CD14-positive monocyte (primary cell): ENCODE measurements at places on chromosomes 2 and 18.

- DNase-seq = no peak
Measured at GRCh38 chr2:237455764-237456163, 31.3 kb upstream of the MLPH start.

DNA sequence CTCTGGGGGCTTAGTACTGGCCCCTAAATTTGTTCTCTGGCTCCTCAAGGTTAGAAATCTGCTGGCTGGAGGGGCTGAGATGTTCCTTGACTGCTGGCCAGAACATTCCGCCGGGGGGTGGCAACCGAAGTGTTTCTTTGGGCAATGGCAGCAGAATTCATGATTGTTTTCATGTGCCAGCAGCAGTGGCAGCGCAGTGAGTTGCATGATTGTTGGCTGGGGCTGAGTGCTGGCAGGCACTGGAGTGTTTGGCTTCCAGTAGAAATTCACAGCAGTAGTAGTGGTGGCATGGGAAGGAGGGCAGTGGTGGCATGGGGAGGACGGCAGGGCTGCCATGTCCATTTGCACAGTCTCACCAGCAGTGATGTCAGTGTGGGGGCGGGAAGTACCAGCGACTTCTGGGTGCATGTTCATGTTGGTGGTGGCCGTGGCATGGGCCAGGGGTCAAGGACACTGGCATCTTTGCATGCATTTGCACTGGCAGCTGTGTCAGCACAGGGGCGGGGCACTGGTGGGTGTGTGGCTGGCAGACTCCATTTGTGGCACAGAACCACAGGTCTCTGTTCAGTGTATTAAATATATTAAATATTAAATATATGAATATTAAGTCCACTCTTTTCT, 130.6 kb upstream of the CDH7 start:
- no peak for DNase-seq

DNA sequence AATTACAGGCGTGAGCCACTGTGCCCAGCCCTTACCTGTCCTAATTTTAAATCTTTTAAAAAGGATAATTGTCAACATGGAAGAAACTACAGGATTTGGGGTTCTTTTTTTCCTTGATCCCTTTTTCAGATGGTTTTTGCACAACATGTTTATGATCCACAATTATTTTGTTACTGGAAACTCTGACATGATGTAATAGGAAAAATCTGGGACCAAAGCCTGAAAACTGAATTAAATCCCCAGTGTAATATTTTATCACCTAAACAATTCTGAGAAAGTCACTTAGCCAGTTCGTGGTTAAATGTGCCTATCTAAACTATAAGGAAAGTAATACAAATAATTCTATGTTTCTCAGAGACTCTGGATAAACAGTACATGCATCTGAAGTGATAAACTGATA, 1649.7 kb downstream of the LRP1B start:
- DNase-seq = no peak

- DNase-seq = no peak
Measured at GRCh38 chr2:12923907-12924610, 207.3 kb downstream of the TRIB2 start.

GRCh38 chr18:78376046-78376445, 603.6 kb upstream of the SALL3 start:
- no peak for DNase-seq

DNA sequence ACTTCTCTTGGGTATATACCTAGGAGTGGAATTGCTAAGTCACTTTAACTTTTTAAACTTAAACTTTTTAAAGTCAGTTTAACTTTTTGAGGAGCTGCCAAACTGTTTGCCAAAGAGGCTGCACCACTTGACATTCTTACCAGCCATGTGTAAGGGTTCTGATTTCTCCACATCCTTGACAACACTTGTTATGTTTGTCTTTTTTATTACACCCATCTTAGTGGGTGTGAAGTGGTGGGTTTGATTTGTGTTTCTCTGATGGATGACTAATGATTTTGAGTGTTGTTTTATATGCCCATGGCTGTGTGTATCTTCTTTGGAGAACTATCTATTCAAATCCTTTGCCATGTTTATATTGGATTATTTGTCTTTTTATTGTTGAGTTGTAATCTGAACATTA, 13.6 kb downstream of the ASAP2 start:
- no peak for DNase-seq

GRCh38 chr2:228447266-228447915, 265.9 kb upstream of the SPHKAP start:
- DNase-seq = no peak

DNA sequence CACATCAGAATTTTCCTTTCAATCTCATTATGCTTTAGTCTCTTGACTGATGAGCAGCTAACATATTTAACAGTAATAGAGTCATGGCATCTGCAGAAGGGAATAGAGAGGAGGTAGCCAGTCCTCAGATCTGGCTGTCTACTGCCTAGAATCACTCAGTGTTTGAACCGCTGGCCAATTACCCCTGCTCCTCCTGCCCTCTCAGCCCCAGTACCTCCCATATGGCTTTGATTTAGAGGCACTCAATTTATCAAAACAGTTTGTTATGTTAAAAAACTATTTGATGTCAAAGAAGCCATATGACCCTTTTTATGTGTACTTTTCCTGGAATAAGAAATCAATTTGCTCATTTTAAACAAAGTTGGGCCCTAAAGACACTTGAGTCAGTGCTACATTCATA, 355.2 kb downstream of the CMPK2 start:
- no peak for DNase-seq
